ENCODE measurements at places on chromosomes 5 and 9. TPM values are rescaled to one million over a fixed set of nuclear protein-coding genes. Genes with fewer than 3 reads are reported as not detected.

C5orf52 gene
- not detected for total RNA-seq

MARCHF6 gene
- total RNA-seq = 73.0 TPM

DNA sequence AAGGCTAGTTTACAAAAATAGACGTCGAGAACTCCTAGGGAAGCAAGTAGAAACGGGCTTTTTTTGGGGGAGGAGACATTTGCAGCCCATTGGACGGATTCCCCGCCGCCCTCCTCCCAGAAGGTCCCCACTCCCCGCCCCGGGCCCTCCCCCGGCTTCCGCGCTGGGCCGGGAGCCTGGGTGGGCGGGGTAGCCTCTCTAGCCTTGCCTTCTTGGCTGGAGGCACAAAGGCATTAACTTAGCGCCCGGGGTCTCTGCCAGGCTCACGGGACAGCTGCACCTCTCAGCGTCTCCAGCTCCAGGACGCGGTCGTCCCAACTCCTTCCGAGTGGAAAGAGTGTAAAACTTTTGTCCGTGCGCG lies at the start of gene DMRTA1:
Gene DMRTA1 (plus strand): TSS at position 236 of the 361 bp plus-strand sequence. CDS start 242 bp downstream, outside the sequence.
- no peak for DNase-seq

GRCh38 chr5:142644640-142645361 lies 41.1 kb downstream of the FGF1 start:
- peak; percentile 56 for DNase-seq

- no peak for DNase-seq
Observed at GRCh38 chr5:945691-946551, 53.2 kb downstream of the TRIP13 start.

Data from SK-MEL-5 (cell line).